ENCODE measurements at places on chromosomes 2 and 18.

DNA sequence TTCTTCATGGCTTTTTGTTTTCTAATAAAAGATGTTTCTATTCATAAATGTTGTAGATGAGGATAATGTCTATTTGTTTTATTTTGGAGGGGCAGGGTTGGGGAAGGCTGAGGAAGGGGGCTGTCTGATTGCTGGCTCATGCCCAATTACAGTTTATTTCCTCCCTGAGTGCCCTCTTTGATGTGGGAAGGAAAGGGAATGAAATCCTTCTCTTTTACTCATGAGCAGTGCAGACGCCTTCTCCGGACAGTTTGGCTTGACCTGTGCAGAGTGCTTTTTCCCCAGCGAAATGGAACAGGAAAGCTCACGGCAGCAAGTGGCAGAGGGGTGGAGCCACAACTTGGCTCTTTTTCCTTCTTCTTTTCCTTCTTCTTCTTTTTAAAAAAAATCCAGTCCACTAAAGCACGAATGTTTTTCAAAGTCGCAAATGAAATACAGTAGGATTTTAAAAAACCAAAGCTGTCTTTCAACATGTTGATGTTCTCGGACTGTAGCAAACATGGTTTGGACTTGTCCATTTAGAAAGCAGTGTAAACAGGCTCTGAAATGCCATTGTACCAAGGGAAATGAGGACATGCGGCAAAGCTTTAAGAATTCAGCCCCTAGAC lies 34.5 kb downstream of the RAB31 start:
- peak; percentile 52 for DNase-seq

DNA sequence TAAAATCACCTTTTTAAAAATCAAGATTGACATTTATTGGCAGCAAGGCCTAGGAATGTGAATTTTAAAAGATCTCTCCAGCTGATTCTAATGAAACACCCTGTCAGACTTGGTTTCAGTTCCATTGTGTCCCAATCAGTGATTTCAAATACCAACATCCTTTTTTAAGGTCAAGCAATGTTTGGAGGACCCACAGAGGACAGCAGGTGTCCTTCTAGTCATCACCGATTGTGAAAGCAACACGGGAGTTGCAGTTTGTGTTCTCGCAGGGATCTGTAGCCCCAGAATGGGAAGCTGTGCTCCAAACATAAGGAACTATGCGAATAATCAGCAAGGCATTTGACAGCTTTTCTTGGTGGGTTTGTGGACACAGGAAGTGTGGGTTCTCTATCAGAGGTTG lies 4.5 kb upstream of the KIDINS220 start:
- no peak for DNase-seq

GRCh38 chr2:160970052-160970965 lies 189.9 kb upstream of the TANK start:
- peak; percentile 67 for DNase-seq

DNA sequence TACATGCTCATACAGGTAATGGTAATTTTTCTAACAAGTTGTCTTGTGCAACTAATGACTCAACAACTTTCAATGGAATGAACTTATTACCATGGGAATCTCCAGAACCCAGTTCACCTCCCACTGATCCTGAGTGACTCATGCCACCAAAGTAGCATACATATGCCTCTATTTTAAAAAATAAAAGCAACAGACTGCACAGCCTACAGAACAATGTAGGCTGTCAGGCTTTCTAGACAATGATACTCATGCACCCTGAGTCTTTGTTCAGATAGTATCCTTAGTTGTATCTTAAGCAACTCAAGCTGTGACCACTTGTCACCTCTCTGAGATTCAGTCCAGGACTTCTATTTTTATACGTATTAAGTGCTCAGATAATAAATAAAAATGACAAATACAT lies 531.0 kb upstream of the SETBP1 start:
- peak; percentile 95 for DNase-seq

- no peak for DNase-seq
Observed at GRCh38 chr2:122027510-122028217, 272.2 kb downstream of the TSN start.

DNA sequence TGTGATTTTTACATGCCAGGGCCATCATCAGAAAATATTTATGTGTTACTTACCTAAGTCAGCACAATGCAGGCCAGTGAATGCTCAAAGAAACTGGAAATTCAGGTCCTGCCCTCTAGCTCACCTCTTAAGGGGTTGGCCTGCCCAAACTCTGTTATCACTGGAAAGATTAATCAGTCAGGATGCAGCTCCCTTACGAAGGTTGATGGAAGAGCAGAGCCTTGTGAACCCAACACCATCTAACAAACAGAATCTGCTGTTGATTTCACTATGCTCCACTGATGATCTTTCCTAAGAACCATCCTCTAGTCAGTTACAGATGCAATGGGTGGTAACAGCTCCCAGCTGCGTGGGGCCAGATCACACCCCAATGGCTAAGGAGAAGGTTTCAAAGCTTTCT lies 38.2 kb downstream of the SOX11 start:
- DNase-seq = no peak

DNA sequence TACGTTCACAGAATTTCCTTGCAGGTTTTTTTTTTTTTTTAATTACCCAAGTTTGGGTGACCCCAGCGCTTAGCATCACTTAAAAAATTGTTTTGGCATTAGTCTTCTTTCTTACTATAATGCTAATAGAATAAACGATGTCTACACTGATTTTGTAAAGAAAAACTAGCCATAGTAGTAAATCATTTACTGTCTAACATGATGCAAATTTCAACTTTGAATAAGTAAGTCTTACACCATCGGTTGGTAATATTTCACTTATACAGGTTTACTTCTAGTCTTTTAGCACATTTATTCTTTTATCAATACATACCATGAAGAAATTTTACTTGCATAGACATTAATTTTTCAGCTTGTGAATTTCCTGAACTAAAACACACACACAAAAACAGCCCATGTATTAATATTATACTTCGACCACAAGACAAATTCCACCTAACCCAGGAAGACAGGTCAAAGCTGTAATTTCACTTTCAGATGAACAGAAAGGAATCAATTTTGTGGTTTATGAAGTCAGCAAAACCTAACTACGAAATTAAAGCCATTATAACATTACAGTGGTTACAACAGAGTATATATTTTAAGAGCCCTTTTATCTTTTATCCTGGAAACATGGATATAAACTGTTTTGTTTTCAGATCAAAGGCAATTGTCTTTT lies 1.9 kb downstream of the YES1 start:
- DNase-seq = no peak

DNA sequence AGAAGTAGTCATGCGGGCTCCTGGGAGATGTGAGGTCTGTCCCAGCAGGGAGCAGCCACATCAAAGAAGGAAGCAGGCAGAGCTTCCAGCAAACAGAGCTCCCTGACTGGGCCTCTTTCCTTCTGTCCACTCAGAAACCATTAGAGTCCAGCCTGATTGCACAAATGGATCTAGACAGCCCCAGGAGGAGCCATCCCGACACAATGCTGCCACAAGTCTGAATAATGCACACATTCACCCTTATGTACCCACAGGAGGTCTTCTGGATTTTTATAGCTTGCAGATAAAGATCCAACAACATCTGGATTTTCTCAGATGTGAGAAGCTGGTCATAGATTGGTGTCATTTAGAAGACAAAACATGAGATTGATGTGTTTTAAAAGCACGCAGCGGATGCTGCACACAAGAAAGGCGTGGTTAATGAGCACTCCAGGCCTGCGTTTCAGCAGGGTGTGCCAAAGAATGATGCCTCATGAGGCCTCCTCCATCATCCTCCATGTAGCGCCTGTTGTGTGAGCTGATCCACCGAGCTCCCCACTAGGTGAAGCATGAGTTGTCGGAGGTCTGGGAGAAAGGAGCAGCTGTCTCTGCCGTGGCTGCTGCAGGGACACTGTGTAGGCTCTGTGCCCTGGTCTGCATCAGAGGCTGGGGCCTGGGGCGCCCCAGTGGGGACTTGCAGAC lies 60.6 kb downstream of the MTCL1 start:
- DNase-seq = no peak

DNA sequence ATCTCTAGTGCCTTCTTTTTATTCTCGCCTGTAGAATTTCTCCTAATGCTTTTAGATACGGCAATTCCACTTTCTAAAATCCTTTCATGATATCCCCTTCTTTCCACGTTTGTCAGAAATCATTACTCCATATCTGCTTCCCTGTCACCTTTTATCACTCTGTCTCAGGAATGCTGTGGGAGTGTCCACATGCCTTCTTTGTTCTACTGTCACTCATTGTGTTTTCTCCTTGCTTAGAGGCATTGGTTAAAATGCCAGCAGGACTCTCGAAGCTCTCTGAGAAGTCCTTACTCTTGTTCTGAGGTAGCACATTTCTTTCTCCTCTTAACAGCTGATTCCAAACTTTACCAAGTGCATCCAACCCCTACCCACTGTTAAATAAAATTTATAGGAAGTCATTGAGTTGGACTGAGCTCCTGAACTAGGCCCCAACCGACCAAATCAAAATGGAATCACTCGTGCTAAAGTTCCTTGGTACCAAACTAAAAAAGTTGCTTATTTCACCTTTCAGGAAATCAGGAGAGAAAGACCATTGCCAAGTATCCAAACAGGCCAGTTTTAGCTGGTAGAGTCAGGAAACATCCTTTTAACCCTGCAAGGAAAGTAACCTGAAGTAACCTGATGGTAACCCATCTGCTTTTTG lies 10.6 kb upstream of the GALNT5 start:
- DNase-seq = peak; percentile 85

GRCh38 chr2:32711219-32711618 lies 83.4 kb downstream of the TTC27 start:
- DNase-seq = peak; percentile 72

- DNase-seq = no peak
Observed at GRCh38 chr2:230924470-230925341, at the start of gene GPR55. TSS of gene GPR55 (minus strand) at chr2:230925242. CDS start at chr2:230910962, 14,280 bp downstream.

DNA sequence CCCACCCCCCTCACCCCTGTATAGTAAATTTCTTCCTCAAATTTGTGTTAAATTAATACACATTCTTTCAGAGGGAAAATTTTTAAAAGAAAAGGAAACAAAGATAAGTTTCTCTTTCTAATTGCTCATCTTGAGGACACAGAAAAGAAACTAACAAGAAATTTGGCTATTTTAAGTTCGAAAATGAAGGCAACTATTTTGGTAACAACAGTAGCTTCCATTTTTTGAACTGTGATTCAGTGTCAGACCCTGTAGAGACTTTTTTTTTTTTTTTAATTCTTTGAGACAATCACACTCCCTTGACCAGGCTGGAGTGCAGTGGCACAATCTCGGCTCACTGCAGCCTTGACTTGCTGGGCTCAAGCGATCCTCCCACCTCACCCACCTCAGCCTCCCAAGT lies 194.9 kb downstream of the SS18 start:
- DNase-seq = no peak

- DNase-seq = peak; percentile 63
Observed at GRCh38 chr18:65568866-65569265, 181.9 kb upstream of the CDH7 start.

- no peak for DNase-seq
Observed at GRCh38 chr2:219327719-219328118, 4.8 kb downstream of the RESP18 start.

- no peak for DNase-seq
Observed at GRCh38 chr2:74763962-74764428, 69.9 kb upstream of the HK2 start.

- DNase-seq = no peak
Observed at GRCh38 chr2:151562398-151562797, 152.7 kb downstream of the RIF1 start.

DNA sequence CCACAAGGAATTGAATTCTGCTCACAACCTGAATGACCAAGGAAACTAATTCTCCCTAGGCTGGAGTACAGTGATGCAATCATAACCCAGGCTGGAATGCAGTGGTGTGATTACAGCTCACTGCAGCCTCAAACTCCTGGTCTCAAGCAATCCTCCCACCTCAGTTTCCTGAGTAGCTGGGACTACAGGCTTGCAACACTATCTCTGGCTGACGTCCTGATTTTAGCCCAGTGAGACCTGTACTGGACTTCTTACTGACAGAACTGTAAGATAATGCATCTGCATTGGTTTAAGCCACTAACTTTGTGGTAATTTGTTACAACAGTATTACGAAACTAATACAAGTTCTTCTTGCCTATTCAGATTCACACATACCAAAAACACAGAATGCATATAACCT lies 9.5 kb upstream of the KDSR start:
- peak; percentile 34 for DNase-seq

GRCh38 chr18:76414936-76415621 lies 80.0 kb downstream of the ZNF516 start:
- no peak for DNase-seq

- DNase-seq = no peak
Observed at GRCh38 chr2:25572638-25573037, 100.7 kb downstream of the DTNB start.

GRCh38 chr18:42530276-42530675 lies 575.2 kb downstream of the PIK3C3 start:
- no peak for DNase-seq

GRCh38 chr2:174768557-174768956 lies 4.3 kb upstream of the CHRNA1 start:
- no peak for DNase-seq

DNA sequence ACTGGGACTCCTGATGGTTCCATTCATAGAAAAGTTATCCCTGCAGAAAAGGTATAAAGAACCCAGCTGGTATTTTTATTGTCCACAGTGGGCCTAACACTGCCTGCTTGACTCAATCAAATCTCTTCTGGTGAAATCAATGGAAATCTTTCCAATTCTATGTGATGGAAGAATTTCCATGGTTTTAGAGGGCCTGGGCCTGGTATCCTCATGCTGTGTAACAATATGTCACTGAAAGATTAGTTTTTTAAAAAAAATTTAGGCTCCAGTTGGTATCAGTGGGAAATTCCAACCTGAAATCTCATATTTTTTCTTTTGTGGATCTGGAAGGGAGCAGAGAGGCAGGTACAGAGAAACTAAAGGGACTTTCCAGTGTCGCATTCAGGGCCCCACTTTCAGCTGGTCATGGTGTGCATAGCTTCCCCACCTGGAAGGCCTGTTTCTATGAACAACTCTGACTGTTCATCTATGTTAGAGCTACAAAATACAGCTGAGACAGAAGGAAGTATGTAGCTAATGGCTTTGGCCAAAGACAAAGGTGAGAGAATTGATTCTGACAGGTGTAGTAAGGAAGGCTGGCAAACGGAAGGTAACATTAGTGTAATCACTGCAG lies 20.9 kb downstream of the NEB start:
- no peak for DNase-seq

- DNase-seq = no peak
Observed at GRCh38 chr2:6992794-6993228, 75.6 kb downstream of the RNF144A start.

GRCh38 chr2:234395891-234396420 lies 100.9 kb downstream of the ARL4C start:
- no peak for DNase-seq

- DNase-seq = no peak
Observed at GRCh38 chr2:8144785-8145184, 537.1 kb upstream of the ID2 start.

Data from epithelial cell of esophagus (primary cell).